ENCODE measurements at places on chromosomes 5 and 9.
A peak's percentile ranks its signal among the peaks of the same experiment; 100 is the strongest.

- DNase-seq: no peak
These were observed 317.0 kb upstream of the IRX1 start for GRCh38 chr5:3278643-3279042.

DNA sequence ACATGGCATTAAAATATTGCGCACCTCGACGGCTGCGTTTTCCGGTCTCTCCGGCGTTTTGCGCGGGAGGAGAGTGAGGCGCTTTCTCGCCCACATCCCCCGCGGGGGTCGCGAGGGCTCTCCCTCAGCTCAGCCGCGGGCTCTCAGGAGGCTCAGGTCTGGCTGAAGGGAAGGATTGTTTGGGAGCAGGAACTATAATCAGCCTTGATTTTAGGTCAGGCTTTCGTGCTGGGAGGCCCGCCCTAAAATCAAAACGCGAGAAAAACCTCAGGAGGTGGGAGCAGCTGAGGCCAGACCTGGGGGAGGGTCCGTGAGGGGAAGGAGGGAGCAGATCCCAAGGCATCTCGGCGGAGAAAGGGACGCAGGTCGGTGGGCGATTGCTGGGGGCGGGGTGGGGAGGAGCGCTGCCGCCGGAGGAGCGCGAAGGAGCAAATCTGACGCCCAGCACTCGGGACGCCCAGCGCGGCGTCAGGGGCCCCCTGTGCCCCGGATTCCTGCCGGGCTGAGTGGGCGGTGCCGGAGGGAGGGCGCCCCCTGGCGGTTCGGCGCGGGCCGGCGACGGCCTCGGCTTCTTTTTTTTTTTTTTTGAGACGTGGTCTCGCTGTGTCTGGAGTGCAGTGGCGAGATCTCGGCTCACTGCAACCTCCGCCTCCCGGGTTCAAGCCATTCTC lies 18.7 kb upstream of the RNF130 start:
- peak; percentile 56 for DNase-seq

- no peak for DNase-seq
These were observed 86.5 kb upstream of the FSTL4 start for GRCh38 chr5:133698646-133699526.

DNA sequence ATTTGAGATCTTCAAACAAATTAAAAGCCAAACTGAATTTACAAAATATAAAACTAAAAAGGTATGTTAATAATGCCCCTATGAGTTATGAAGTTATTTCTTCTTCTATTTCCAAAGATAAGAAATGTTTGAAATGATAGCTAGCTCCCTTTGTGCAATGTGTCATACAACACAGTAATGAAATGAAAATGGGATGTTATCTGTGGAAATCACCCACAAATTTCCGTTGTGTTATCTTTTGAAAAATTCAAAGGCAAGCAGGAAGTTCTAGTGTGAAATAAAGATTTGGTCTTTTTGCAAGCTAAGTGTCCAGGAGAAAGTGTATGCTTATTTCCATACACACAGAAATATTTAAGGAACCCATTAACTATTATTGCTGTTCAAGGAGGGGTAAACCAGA lies 375.3 kb upstream of the PRR16 start:
- DNase-seq: no peak

DNA sequence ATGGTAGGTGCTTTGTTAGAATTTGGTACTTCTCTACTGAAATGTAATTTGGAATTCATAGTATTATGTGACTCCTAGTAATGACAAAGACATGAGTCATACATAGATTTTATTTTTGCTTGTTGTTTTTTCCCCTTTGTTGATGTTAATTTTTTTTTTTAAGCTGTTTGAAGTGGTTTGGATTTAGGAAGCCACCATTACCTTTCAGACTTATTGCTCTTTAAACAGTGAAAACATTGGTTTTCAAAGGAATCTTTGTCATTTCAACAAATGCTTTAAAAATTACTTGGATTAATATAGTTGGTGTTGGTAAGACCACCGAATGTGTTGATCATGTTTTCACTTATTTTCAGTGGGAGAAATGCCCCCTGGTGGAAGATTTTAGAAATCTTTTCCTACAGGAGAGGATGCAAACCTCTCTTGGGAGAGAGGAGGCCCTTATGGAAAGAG lies 170.1 kb upstream of the PITX1 start:
- DNase-seq: no peak

DNA sequence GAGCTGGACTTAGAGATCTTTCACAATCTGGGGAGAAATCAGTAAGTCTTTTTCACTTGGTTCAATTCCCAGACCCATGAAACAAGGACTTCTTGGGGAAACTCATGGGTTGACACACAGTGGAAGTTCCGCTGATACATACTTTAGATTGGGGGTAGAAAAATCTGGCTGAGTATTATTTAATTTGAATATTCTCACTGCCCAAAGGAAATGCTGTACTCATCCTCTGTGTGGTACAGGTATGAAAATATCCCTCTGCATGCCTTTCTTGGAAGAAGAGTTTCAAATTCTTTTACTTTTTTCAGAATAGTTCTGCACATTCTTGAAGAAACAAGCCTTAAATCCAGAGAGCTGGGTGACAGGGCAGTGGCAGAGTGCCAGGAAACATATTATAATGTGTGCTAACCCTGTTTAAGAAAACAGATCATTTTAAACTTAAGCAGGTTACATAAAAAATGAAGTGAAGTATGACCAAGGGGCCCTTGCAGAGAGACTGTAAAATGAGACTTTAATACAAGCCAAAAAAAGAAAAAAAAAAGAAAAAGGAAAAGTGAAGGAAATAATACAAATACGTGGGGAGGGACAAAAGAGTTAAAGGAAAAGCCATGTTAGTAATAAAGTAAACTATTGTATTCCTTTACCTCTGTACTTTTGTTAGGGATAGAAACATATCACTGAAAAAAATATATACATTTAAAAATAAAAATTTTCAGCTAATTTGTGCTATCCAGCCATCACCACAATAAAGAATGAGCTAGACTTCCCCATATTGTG lies 173.4 kb upstream of the NR3C1 start:
- DNase-seq: no peak

GRCh38 chr5:90000351-90000750 lies 409.2 kb downstream of the CETN3 start:
- DNase-seq: no peak

DNA sequence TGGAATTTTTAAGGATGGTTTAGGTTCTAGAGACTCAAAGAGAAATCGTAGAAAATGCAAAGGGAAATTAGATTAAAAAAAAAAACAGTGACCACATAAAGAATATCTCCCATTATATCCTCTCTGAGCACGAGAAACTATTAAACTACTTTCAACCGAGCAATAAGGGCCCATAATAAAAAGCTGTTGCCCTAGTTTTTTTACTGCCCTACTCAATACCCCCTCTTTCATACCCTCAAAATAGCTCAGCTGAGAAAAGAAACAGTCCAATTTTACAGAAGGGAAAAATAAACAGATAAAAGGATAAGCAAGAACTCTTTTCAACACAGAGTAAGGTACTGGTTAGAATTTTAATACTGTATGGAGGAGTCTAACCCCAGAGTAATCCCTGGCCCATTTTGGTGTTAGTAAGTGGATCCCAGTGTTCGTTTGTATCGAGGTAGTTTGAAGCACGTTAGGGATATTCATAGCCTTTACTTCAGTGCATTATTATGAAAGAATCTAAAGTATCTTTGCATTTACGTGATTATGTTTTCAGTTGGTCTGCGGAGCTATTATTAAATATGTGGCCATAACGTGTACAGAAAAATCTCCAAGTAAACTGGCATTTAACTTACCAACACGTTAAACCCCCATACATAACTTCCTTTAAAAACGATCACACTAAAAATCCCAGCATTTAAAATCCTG lies 980 bp upstream of the RHOBTB3 start:
- DNase-seq: no peak

GRCh38 chr9:125460883-125461635 lies 199.4 kb downstream of the GAPVD1 start:
- no peak for DNase-seq

- no peak for DNase-seq
These were observed 7.7 kb downstream of the ARHGAP26 start for GRCh38 chr5:142777850-142778249.

- no peak for DNase-seq
These were observed 14.0 kb upstream of the JAK2 start for GRCh38 chr9:4970970-4971641.
